ENCODE measurements at places on chromosomes 13 and 19.

DNA sequence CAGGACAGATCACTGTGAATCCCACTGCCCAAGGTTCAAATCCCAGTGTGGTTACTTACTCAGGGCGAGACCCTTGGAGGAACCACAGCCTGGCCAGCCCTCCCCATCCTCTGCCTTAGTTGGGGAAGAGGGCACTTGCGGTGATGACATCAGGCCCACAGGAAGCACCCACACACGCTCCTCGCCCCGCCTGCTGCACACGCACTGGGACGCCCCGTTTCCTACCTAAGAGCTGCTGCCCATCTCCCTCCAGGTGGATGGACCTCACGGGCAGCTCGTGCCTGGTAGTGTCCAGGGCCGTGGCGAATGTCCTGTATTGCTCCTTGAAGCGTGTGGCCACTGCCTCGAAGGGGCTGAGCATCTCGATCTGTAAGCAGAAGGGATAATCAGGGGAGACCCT, 19.6 kb downstream of the HAUS8 start:
- no peak for DNase-seq

DNA sequence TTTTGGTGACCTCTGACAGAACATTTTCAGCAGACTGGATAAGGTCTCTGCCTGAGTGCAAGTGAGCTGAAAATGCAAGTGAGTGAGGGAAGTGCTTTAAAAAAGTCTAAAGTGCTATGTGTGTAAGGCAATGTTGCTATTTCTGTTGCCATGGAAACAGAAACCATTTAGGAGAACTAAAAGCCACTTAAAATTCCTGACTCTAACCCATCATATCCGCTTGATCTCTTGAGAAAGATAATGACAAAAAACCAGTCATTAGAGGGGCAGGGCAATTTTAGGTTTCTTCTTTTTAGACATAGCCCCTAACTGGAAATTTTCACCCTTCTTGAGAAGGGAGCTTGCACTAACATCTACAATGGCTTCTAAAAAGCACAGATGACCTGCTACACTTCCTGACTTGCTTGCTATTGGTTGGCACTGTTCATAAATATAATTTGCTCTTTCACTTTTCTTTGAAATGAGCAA, at the start of gene CYSLTR2:
Gene CYSLTR2, plus strand, starts transcription at position 458 of the 468 bp plus-strand sequence. CDS start 52,889 bp downstream, outside the sequence.
- DNase-seq = no peak

DNA sequence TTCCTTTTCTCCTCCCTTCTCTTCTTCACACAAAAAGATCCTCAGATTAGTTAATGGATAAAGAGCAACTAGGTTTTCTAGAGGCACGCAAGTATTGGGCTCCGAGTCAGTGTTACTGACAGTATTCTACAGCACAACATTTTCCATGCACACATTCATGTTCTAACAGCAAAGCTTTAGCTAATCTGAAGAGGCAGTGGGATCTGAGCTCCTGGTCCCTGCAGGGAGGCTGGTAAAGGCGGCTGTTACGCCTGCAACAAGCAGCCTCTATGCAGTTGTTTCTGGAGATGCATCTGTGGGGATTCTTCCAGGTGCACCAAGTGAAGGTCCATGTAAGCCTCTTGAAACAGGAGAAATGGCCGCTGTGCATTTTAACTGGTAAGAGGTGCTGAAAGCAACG, 143.8 kb downstream of the EFNB2 start:
- no peak for DNase-seq

DNA sequence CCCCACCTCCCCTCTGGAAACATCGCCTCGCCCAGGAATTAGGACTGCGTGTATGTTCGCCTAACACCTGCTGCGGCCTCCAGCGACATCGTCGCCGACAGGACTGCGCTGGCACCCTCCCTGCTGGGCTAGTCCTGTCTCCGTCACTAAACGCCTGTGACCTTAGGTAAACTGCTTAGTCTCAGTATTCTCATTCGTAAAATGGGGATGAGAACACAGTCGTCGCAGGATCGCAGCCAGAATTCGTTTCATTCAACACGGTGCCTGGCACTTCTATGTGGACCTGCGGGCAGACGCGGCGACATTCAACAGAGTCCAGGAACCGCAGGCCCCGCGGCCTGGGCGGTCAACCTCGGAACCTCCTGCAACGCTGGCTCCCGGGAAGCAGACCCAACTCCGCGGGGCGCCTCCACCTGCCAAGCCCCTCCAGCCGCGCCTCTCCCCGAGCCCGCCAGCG, 485 bp downstream of the CRYL1 start:
- DNase-seq = no peak

DNA sequence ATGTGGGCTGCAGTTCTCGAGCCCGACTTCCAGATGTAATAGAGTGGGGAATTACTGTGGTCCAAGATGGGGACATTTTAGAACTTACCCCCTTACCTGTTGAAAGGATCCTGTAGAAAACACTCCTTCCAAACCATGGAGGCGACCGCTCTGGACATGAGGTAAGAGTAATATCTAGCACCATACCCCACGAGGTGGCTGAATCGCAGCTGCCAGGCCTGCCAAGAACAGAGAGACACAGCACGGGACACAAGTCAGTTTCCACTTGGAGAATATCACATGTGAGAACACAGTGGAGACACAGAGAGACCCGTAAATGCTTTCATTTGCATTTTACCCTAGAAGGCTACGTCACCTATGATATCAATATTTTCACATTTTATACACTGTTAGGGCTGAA, 129.2 kb downstream of the MIPEP start:
- no peak for DNase-seq

DNA sequence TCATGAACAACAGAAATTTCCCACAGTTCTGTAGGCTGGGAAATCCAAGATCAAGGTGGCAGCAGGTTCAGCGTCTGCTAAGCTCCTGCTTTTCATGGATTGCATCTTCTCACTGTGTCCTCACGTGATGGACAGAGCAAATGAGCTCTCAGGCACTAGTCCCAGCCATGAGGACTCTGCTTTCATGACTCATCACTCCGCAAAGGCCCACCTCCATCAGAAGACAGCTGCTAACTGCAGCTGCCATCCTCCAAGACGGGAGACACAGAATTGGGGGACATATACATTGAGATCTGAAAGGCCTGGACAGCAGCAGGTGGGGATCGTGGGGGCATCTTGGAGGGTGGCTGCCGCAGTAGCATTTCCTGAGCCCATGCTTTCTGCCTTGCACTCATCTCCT, 44.4 kb upstream of the SPATA13 start:
- peak; percentile 32 for DNase-seq

DNA sequence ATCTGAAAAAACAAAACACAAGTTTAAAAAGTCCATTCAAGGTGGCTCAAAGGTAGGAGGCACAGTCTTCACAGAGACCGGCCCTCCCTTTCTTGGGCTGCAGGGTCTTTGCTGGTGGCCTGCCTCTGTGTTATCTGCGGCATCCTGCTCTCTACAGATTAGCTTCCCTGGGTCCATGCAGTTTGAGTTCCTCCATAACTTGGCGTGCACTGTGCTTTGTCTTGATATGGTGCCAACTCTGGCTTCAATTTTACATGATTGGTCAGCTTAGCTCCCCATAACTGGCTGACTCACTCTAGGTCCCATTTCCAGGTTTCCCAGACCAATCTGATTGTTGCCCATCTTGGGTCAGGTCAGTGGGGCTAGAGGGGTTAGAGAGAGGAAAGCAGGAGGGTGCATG, 41.8 kb downstream of the TPT1 start:
- DNase-seq = no peak

- peak; percentile 87 for DNase-seq
These were observed 13.3 kb upstream of the ISYNA1 start for GRCh38 chr19:18450931-18451836.

GRCh38 chr13:46551410-46552302, 1.3 kb upstream of the LRCH1 start:
- DNase-seq = peak; percentile 74

DNA sequence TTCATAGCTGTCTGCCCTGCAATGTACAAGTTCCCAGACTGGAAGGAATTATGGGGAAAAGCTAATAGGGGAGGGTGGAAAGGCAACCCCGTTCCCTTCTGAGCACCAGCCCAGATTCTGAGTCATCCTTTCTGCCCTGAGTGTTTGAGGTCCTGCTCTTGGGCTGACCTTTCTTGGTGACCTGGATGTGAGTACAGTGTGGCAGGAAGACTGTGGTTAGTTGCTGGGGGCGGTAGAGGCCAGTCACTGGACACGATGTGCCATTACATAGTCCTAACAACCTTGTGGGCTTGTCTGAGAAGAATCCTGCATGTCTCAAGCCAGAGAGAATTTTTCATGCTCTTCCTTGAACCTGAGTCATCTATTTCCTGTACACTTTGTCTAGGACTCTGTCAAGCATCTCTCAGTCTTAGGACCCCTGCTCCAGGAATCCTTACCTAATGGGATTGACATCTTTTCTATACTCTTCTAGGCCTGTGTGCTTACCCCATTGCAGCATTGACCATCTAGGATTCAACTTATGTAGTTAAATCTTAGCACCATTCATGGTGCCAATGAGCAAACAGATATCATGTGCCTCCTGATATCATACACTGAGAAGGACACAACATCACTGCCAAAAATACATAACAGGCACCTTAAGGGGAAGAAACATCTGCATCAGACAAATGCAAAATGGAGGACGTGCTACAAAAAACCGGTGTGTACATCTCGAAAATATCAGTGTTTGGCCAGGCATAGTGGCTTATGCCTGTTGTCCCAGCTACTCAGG, 8.1 kb upstream of the ANGPTL4 start:
- peak; percentile 85 for DNase-seq

- no peak for DNase-seq
These were observed 324.9 kb upstream of the GPC6 start for GRCh38 chr13:92901739-92902138.

- DNase-seq = no peak
These were observed 5.6 kb downstream of the SNRPA start for GRCh38 chr19:40756502-40757110.

DNA sequence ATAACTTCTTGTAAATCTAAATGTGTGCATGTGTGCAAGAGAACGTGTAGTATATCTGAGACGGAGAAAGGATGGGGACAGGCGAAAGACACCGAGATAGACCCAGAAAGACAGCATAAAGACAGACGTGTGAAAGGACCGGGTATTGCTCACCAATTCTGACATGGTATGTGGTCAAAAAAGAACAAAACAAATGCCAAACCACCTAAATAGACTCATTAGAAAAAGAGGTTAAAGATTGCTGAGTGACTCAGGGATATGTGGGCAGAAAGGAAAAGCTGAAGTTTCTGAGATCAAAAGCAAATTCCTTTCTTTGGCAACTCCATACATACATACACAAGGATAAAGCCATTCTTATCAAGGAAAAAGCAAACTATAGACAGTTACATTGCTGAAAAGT, 179.7 kb upstream of the TSC22D1 start:
- DNase-seq = peak; percentile 41

GRCh38 chr13:107493266-107493665, 722.1 kb downstream of the LIG4 start:
- no peak for DNase-seq

DNA sequence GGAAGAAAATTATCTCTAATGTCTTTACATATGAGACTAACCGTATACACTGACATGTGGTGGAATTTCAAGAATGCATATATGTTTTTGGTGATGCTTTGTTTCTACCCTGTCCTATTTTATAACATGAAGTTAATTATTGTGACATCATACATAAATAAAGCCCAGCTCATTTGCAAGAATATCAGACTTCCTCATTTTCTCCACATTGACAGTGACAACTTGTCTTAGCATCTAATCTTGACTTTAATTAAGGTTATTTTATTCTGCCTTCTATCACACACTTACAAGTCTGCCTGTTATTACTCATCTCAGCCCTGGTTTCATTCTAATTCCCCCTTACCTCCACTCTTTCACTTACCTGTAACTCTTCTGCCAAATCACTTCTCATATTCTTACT, 140.6 kb upstream of the STARD13 start:
- DNase-seq = no peak

GRCh38 chr13:100657881-100658315, 16.7 kb downstream of the TMTC4 start:
- no peak for DNase-seq

DNA sequence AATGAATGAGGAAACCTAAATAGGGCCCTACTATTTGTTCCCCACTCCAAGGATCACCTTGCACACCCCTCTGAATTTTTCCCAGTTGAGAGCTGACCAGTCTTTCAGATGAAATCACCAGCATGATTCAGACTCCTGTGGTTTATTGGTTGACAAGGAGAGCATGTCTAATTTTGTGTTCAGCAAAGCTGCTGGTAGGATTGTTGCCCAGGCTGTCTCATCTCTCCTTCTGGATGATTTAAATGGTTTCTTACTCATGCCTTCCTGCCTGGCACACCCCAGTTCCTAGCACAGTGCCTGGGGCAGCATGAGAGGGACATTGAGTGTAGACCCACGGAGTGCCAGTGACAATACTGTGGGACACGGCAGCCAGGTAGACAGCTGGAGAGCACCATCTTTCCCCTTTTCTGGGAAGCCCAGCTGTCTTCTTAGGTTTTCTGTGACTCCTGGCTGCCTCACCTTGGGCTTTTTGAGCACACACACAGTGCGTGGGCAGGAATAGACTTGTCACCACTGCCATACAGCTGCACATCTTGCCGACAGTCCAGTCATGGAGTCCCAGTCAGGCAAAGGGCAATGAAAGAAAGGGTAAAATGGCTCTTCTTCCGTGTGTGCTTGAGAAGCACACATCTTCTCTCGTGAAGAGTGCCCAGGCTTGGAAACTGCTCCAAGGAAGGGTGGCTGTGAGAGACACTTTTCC, 12.3 kb downstream of the FGF9 start:
- DNase-seq = peak; percentile 81

DNA sequence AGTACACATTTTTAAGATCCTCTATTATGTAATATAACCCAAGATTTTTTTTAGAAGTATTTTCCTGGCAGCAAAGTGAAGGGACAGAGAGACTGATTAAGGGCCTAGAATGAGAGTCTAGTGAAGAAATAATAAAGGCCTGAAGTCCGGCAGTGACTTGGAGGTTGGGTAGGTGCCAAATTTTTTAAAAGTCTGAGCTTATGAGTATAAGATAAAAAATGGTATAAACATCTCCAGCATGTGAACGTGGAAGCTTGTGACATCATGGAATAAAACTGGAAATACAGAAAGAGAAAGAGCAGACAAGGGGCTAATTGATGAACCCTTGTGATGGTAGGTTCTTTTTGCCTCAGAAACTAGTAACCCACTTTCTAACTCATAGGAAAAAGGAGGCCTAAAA, 174.6 kb downstream of the SUCLA2 start:
- DNase-seq = no peak

- DNase-seq = no peak
These were observed 63.1 kb upstream of the FRY start for GRCh38 chr13:31968473-31968872.

DNA sequence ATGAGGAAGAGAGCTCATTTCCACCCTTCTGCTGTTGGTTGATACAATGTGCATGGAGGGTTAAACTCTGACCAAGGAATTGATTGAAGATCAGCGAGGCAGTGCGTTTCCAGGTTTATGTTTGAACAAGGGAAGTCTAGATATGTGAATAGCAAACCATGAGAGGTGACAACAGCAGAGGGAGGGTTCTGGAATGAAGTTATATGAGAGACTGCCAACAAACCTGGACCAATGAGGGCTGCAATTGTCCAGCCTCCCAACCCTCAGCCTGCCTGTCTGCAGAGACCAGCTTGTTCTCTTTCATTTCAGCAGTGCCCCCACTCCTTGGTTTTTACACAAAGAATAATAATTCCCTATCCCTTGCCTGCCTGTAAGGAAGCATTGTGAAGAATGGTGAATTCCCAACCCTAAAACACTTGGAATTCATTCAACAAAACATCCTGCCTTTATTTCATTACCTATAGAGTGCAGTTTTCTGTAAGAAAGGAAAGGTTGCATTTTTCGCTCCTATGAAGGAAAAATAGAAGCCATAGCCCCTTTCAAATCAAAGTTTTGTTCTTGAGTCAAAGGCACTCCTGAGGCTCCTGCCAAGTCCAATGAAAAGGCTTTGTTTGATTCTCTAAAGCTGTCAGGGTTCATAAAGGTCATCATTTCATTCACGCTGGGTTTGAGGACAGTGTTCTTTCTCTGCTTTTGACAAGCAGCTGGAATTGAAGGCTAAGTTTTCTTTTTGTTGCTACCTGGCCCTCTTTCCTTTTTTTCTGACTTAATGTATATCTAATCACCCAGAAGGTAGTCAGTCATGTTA, 53.6 kb upstream of the ABCC4 start:
- no peak for DNase-seq
